Activated CD8-positive, alpha-beta memory T cell treated with anti-CD3 and anti-CD28 coated beads for 24 hours (primary cell): ENCODE measurements at places on chromosomes 12 and 14.

DNA sequence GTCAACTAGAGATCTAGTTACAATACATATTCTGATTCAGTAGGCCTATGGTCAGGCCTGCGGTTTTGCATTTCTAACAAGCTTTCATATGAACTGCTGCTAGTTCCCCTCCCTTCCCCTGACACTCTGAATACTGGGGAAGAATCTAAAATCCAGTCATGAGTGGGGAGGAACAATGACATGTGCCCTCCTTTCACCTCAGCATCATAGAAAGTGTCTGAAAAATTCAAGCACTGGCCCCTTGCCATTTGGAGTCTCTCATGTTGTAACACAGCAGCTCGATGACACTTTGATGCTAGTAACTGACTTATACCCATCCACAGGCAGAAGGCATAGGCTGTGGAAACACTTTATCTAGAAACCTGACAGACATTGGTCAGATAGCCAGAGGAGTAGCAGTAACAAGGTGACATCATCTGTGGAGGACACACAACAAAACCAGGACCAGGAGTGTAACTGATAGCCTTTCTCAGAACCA, 161.9 kb upstream of the RASSF8 start:
- no peak for DNase-seq

- no peak for DNase-seq
Measured at GRCh38 chr12:61523276-61523992, 736.8 kb upstream of the USP15 start.

DNA sequence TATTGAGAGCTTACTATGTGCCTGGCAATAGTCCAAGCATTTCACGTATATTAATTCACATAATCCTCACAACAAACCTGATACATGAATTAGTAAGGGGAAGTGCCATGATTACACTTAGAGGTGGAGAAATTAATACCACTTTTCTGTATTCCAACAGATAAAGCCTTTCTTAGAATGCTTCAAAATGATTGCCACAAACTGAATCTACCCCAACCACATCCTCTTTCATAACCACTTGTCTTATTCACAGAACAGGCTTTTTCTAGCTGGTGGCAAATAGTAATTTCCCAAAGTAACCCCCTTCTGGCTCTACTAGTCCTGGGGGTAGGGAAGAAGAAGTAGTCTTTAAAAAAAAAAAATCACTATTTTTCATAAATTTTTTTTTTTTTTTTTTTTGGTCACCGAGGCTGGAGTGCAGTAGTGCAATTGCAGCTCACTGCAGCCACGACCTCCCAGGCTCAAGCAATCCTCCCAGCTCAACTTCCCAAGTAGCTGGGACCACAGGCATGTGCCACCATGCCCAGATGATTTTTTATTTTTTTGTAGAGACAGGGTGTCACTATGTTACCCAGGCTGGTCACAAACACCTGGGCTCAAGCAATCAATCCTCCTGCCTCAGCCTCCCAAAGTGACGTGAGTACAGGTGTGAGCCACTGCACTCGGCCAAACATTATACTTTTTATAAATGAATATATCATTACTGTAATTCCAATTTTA, 59.0 kb upstream of the ARID2 start:
- DNase-seq = no peak

DNA sequence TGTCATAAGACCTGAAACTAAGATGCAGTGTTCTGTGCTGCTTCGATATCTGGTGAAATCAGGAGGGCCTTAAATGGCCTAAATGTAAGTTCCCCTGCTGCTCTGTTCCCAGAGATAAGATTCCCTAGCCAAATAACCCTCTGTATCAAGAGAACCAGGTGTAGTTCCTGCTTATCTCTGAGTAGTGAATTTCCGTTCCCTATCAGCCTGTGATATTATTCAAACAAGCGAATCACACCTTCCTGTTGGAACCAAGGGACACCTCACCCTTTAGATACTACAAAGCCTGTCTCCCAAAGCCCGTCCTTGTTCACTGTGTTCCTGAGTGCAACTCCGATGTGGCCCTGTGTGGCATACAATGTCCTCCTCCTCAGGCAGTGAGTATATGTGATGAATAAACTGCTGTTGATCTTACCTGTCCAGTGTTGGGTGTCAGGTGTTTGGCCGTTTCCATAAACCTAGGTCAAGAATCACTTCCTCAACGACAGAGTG, 52.2 kb upstream of the COCH start:
- no peak for DNase-seq

GRCh38 chr12:68481181-68481941, 129.3 kb upstream of the RAP1B start:
- no peak for DNase-seq

DNA sequence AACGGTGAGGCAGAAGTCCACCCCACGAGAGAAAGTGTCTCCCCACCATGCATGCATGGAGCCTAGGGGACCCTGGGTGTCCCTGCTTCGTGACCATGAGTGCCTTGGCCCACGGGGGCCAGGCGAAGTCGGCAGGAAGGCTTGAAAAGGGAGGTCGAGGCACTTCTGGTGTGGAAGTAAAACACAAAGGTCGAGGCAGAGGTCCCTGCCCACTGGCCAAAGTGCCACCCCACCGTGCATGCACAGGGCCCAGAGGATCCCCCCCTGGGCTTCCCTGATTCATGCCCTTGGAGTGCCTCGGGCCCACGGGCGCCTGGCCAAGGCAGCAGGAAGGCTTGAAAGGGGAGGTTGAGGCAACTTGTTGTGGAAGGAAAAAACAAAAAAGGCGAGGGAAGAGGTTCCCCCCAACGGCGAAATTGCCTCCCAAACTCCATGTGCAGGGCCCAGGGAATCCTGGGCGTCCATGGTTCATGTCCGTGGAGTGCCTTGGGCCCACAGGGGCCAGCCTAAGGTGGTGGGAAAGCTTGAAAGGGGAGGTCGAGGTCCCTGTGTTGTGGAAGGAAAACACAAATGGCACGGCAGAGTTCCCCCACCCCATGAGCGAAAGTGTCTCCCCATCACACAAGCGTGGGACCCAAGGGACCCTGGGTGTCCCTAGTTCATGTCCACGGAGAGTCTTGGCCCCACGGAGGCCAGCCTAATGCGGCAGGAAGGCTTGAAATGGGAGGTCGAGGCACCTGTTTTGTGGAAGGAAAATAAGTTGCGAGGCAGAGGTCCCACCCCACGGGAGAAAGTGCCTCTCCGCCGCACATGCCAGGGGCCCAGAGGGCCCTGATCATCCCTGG, 372.1 kb downstream of the ALG10 start:
- peak; percentile 51 for DNase-seq

DNA sequence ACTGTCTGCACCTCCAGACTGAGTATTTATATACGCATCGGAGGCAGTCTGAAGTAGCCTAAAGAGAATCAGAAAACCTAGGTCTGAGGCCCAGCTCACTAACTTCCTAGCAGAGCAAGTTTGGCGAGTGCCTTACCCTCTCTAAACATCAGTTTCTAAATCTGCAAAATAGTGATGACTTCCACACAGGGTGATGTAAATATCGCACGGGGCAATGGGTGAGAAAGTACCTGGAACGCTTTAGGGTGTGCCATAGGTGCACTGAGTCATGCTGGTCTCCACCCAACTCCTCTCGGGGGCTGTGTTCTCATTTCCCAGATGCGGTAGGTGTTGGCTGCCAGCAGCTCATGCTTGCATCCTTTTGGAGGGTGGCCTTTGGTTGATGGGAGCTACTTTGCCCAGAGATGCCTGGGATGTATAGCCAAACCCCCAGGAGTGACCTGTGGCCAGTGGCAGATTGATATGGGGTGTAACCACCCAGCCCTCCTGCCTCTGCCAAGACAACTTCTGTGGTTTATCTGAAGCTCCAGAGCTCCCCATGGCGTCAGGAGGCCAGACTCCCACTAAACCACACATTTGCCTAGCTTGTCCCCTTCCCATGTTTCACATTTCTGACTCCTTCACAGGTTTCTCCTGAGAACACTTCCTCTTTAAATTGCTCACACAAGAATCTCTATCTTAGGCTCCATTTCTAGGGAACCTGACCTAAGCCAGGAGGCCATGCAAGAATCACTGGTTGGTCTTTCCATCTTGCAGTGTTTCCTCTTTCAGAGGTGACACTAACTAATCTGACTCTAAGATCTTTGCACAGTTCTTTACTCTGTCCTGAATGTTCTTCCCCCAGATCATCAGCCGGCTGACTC, 62.0 kb upstream of the TUNAR start:
- DNase-seq = no peak

DNA sequence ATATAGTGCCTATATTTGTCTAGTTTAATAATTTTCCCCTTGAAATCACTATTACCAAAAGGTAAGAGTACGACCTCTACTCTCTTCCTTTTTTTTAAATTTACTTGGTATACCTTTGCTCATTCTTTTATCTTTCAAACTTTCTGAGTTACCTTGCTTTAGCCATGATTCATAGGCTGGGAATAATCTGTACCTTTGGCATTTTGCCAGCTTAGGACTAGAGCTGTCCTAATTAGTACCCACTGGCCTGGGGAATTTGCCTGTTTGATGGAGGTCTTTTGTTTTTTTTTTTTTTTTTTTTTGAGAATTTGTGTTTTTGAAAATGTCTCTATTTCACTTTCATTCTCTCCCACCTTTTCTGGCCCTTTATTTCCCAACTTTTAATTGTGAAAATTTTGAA, 8.7 kb upstream of the SLC4A8 start:
- DNase-seq = no peak

DNA sequence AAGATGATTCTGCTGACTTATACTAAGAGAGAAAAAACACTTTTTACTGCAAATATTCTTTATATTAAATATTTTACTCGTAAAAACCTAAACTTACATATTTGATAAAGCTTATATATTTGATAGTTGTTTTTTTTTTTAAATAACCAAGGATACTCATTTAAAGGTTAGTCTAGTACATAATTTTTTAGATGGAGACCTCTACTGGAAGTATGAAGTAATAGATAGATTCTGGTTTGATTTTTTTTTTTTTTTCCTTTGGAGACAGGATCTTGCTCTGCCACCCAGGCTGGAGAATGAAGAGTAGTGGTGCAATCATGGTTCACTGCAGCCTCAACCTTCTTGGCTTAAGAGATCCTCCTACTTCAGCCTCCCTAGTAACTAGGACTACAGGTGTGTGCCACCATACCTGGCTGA, 16.4 kb downstream of the ARID2 start:
- DNase-seq = no peak

GRCh38 chr14:88983755-88984154, 159.3 kb downstream of the TTC8 start:
- DNase-seq = no peak
